Breast epithelium (tissue), 4 donors: ENCODE measurements at places on chromosomes 16 and 17. TPM values are rescaled to one million over a fixed set of nuclear protein-coding genes. Genes with fewer than 3 reads are reported as not detected.

MYOCD gene
- 0.64 TPM for total RNA-seq

WDR81 gene
- 36.6 TPM for total RNA-seq

POLG2 gene
- total RNA-seq: 18.7 TPM

G6PC1 gene
- total RNA-seq: not detected

TP53TG3B gene
- total RNA-seq: not detected

NETO2 gene
- 5.9 TPM for total RNA-seq

DPEP1 gene
- total RNA-seq: 0.80 TPM

PCGF2 gene
- total RNA-seq: 6.4 TPM

DHRS7C gene
- total RNA-seq: not detected

CMTM1 gene
- total RNA-seq: 1.9 TPM

GRCh38 chr17:29212094-29212631, 32.0 kb upstream of the MYO18A start:
- DNase-seq: no peak

DNA sequence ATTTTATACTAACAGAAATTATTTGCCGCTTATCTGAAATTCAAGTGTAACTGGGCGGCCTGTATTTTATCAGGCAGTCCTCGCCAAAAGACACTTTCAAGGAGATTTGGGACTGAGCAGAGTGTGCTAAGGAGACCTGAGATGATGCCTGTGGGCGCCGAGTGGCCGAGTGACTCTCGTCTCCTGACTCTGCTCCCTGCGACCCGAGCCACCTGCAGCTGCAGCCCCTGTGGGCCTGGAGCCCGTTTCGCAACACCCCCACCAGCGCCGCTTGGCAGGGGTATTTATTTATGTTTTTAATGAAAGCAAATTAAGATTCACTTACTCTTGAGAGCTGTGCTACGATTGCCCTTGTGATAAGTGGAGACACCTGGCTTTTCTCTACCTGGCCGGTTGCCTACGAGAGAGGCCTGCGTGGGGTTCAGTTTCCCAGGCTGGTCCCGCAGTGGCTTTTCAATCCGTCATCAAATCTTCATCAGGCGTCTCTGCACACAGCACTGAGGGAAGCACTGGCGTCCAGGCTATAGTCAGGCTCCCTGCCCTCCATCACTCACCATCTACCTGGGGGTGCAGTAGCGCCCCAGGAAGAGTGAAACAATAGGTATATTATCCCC, 124.0 kb downstream of the SEC14L1 start:
- DNase-seq: no peak

- no peak for DNase-seq
Observed at GRCh38 chr17:16474012-16474725, 17.8 kb downstream of the LRRC75A start.

DNA sequence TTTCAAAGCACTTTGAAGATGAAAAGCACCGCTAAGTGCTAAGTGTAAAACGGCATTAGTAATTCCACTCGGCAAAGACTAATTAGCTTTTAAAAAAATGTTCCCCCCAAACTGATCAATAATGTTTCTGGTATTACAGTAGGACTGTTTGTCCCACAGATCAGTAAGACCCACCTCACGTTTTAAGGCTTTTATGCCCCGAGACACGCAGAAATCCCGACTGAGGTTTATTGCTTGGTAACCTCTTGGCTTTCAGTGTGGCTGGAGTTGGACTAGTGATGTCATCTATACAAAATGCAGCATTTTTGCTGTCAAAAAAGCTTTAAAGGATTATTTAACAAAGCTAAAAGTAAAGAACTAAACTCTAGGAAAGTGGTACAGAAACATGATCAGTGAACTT, 414.6 kb upstream of the PSMD7 start:
- no peak for DNase-seq

DNA sequence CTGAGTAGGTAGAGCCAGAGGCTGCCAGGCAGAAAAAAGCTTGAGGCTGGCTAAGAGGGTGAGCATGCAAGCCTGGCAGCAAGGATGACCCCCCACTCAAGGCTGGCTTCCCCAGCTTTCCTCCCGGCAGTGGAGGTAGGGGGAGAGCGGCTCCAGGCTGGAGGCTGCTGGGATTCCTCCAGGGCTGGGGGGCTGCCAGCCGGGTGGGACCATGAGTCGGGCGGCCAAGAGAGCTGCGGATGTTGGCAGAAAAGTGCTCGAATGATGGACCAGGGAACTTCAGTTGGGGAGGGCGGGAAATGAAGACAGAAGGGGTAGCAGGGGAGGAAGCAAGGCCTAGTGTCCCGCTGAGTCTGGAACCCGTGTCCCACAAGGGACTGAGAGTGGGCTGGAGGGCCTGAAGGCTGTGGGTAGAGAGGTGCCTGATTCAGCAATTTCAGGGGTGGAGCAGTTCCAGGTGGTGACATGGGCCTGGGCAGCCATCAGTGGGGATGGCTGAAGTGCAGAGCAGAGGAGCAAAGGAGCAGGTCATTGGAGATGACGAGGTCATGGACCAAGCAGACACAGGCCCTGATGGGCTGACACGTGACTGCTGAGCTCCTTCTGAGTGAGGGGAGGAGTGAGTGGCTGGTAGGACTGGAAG, 20.3 kb downstream of the HSD11B2 start:
- no peak for DNase-seq

DNA sequence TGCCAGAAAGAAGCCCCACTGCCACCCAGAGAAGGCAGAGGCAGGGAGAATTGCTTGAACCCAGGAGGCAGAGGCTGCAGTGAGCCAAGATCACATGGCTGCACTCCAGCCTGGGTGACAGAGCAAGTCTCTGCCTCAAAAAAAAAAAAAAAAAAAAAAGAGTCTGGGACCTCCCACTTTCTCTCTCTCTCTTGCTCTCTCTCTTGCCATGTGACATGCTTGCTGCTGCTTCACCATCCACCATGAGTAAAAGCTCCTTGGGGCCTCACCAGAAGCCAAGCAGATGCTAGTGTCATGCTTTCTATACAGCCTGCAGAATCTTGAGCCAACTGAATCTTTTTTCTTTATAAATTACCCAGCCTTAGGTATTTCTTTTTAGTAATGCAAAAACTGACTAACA, 21.5 kb upstream of the SRSF1 start:
- DNase-seq: no peak

GRCh38 chr17:65538675-65539529, 22.5 kb downstream of the AXIN2 start:
- DNase-seq: no peak

- DNase-seq: no peak
Observed at GRCh38 chr17:57551321-57552079, 193.6 kb downstream of the CCDC182 start.

- DNase-seq: no peak
Observed at GRCh38 chr17:81948635-81949378, 1.8 kb upstream of the MYADML2 start.

- DNase-seq: no peak
Observed at GRCh38 chr16:89197633-89198416, 2.5 kb downstream of the SLC22A31 start.

DNA sequence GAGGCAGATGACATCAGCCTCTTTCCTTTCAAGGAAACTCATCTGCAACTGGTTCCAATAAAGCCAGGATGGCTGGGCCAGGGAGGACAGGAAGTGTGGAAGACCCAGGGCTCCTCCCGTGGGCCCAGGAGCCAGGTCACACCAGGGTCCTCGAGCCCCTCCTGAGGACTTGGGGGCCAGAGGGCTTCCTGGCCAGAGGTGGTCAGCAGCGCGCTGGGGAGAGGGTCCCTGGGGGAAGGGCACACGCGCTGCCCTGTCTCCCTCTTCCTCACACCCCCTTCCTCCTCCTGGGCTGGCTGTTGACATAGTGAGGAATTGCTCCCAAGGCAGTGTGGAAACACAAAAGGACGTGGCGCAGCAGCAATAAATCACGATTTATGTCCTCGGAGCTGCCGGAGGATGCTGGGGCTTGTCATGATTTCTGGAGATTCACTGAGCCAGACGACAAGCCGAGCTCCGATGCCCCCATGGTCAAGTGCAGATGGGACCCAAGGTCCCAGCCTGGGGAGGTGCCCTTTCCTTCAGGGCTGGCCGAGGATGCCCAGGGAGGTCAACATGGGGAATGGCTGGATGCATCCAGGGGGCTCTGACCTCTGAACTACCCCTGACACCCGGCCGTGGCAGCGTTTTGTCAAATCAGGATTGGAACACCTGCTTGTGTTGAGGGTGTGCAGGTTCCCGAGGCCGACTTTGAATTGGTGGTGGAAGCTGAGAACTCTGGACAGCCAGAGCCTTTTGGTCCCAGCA, 152.6 kb downstream of the IRF8 start:
- no peak for DNase-seq

DNA sequence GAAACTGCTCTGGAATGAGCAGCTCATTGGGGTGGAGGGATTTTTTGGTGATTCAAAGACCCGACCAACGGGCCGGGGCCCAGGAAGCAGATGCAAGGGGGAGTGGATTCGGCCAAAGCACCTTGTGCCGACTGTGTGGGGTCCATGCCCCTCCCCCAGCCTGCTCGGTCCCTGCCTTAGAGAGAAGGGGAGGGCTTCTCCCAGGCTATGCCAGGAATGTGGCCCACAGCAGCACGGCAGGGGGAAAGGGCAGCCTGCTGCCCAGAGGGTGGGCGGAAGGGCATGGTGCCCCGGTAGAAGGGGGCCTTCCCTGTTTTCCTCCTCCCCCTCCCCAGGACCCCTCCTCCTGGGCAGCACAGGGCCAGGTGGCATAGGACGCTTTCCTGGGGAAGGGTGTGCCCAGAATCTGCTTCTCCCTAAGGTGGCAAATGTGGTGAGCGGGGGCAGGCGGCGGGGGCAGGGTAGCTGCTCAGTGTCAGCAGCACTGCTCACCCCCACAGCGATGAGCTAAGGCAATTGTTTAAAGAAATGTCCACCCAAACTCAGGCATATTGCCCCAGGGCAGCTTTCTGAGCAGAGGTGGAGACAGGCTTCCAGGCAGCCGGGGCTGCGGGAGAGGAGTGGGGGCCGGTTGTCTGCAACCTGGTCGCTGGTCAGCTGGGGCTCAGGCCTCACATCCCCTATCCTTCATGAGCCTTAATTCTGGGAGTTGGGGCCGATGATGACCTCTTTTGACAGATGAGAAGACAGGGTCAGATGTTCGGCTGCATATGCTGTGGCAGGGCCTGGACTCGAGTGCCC, 33.9 kb upstream of the MLKL start:
- no peak for DNase-seq

DNA sequence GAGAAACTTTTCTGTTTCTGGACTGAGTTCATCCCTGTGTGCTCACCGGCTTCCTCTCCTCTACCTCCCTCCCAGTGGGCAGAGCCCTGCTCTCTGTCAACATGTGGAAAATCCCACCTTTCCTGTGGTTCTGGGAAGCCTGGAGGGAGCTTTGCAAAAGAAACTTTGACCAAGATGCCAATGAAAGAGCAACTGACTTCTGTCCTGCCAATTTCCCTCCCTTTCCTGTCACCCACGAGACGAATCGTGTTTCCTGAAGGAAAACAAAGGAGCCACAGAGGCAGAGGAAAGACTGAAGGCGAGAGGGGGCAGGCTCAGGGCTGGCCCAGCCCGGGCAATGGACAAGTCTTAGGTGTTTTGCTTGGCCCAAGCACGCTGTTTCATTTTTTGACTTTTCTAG, 82.8 kb downstream of the PLCG2 start:
- DNase-seq: no peak

- no peak for DNase-seq
Observed at GRCh38 chr17:72946696-72947095, 145.8 kb downstream of the SLC39A11 start.

- no peak for DNase-seq
Observed at GRCh38 chr17:76697702-76698465, 12.9 kb downstream of the MXRA7 start.

DNA sequence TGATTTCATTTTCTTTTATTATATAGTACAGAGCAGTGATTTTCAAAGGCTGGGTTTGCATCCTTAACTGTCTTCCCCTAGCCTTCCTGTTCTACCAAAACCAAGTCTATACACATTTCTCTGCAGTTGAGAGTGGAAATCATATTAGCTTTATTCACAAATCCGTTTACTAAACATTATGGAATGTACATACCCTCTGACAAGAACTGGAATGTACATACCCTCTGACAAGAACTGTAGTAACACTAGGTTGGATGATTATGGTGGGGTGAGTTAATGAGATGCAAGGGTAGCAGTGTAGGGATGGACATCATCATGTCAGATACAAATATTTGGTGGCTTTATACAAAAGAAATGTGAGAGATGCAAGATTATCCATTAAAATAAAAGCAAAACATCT, 154.8 kb downstream of the CYB561 start:
- DNase-seq: no peak

DNA sequence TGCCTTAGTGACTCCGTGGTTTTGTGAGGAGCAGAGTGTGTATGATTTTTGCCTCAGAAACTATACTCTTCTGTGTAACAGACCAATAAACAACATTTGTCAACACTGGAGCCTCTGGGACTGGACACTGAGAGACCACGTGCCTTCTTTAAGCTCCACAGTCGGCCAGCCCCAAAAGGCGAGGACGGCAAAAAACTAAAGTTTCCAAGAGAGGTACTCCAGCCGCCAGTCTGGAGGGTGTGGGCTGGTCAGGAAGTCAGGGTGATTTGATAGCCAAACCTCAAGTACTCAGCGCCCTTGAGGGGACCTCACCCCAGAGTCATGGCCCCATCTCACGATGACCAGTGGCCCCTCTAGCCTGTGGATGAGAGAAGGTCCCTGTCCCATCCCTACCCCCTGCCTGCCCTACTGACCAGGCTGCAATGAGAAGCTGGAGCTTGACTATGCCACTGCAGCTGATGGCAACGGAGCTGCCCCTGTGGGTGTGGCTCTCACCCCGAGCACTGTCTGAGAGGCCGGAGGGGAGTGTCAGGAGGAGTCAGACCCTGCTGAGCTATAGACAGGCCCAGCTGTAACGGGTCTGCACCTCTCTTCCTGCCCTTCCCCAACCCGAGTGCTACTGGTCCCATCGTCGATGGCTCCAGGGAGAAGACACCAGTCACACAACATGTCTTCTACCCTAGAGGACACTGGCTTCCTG, 19.8 kb downstream of the MNT start:
- no peak for DNase-seq
